Stimulated activated CD4-positive, alpha-beta T cell treated with anti-CD3 and anti-CD28 coated beads, TNF-alpha, amount 100 ng/mL, for 1 hour (primary cell): ENCODE measurements at places on chromosomes 5 and 9.

GRCh38 chr5:149024477-149024876, 38.4 kb downstream of the SH3TC2 start:
- no peak for DNase-seq

- no peak for DNase-seq
These were observed 18.8 kb downstream of the POU5F2 start for GRCh38 chr5:93722588-93722987.

- no peak for DNase-seq
These were observed 20.8 kb downstream of the GBGT1 start for GRCh38 chr9:133142684-133143622.

GRCh38 chr9:19934301-19934871, 145.5 kb upstream of the SLC24A2 start:
- DNase-seq, result no peak

GRCh38 chr5:88298425-88298824, 29.8 kb upstream of the TMEM161B start:
- DNase-seq, result no peak

DNA sequence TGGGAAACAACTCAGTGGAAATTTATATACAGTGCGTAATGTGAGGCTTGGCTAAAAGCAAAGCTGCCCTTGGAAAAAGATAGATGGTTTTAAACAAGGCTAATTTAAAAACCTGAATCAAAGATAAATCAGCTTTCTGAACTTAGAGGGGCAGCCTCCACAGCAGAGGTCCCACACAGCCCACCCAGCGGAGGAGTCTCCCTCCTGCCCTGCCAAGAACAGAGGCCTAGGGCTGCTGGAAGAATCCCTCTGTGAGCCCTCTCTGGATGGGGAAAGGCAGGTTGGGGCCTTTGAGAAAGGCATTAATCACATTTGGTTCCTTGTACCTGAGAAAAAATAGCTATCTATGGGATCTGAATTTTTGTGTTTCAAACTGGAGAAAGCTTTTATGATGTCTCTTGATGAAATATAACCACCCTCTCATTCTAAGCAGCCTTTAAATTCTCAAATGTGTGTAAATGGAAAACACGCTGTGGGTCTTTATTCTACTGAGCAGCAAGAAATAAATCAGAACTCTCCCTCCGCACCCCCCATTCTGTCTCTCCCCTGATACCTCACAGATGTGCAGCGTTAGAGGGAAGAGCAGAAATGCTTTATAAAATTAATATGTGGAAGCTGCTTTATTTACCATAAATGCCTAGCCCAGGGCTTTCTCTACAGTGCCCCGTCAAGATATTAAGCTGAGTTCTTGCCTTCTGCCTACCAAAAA, 329.2 kb downstream of the EFNA5 start:
- no peak for DNase-seq

- DNase-seq, result no peak
These were observed 20.6 kb upstream of the IL7R start for GRCh38 chr5:35835796-35836742.

GRCh38 chr9:98554752-98555151, 154.0 kb downstream of the GABBR2 start:
- DNase-seq, result no peak

DNA sequence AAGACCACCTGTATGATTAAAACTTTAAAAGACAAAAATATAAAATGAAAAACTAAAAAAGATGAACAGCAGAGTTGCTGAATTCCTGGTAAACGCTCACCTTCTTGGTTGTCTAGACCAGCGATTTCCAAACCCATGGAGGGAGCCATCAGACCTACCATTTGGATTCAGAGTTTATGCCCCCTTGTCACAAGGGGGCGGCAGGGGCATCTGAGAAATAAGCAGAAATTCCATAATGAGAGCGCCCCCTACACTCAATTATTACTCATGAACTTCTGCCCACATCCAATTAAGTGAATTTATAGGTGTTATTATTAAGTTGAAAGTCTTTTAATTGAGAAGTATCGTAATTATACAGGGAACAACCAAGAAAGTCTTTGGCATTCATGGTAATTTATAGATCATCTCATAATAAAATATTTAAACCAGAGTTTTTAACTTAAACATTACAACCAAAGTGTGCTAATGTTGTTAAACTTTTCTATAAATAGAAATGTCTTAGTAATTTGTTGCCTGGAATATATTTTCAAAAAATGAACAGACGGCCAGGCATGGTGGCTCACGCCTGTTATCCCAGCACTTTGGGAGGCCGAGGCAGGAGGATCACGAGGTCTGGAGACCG, 35.2 kb upstream of the SPATA31C2 start:
- no peak for DNase-seq

- no peak for DNase-seq
These were observed 18.5 kb upstream of the SLC12A7 start for GRCh38 chr5:1130218-1130946.

- no peak for DNase-seq
These were observed 49.5 kb downstream of the MRRF start for GRCh38 chr9:122314165-122314564.

DNA sequence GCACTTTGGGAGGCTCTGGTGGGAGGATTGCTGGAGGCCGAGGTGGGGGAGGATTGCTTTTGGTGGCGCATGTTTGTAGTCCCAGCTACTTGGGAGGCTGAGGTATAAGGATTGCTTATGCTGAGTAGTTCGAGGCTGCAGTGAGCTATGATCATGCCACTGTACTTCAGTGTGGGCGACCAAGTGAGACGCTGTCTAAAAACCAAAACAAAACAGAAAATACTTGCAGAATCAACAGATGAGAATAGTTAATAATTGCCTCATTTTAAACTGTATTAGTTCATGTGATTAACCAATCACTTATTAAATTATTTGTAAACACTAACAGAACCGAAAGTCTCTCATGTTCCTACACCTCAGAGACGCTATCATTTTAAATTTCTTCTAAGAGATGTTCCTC, 118.1 kb downstream of the CCDC171 start:
- DNase-seq, result no peak

- no peak for DNase-seq
These were observed 74.8 kb downstream of the CETN3 start for GRCh38 chr5:90334741-90335140.

GRCh38 chr9:7976167-7976755, 176.7 kb upstream of the DMAC1 start:
- DNase-seq, result peak; percentile 21
